ENCODE measurements at places on chromosomes 4 and X.

DNA sequence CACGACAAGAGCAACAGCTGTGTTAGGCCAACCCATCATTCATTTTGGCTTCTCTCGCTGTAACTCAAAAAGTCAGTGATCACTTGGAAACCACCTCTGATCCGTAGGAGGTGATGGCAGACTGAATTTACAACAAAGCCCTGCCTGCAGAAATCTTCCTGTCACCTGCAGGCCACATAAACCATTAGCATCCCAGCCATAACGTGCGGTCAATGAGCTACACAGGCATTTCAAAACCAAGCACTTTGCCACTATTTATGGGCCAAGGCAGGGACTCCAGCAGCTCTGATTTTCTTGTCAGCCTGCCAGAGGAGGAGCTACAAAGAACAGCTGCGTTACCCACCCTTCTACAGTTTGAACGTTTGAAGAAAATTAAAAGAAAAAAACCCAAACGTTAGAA, 228.1 kb upstream of the PPARGC1A start:
- DNase-seq = no peak

DNA sequence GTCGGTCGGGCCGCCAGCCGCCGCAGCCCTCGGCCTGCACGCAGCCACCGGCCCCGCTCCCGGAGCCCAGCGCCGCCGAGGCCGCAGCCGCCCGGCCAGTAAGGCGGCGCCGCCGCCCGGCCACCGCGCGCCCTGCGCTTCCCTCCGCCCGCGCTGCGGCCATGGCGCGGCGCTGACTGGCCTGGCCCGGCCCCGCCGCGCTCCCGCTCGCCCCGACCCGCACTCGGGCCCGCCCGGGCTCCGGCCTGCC, 213 bp downstream of the NFKB1 start:
- no peak for DNase-seq

DNA sequence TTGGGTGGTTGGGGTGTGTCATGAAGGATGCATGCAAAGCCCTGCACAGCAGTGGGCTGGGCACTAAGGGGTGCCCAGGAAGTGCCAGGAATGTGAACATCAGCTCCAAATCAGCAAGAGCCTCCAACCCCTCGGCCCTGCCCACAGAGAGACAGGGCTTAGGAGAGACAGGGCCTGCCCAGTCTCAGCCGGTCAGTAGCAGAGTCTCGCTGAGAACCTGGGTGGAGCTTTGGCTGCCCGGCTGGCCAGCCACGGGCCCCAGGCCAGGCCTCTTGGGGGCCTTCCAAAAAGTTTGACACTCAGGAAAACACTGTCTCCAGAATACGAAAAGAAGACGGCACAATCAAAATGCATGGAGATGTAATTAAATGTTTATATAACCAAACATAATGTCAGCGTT, 4.3 kb upstream of the MXD4 start:
- no peak for DNase-seq

GRCh38 chr4:149708513-149709130, 107.0 kb downstream of the IQCM start:
- DNase-seq = no peak

DNA sequence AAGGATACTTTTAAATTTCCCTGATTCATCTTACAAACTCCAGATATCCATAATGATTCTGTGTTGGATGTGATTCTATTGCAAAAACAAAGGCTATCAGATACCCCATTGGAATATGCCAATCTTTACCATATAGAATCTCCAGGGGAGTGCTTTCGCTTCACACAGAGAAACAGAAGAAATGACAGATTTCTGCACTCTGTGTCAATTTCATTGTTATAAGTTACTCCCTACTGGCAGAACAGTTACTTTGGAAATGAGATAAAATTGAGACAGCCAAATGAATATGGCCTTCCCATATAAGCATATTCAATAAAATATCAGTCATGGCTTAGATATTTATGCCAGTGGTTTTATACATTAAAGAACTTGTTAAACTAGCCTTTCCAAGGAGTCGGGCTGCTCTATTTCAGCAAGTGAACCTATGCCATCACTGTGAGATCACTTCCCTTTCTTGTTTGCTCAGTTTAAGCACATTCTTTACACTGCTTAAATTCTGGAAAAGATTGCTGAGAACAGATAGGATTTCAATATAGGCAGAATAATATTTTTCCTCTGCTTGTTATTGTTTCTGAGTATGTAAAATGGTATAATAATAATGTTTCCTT, 127.5 kb upstream of the ANXA10 start:
- no peak for DNase-seq

- no peak for DNase-seq
Measured at GRCh38 chr4:57039345-57039744, 60.6 kb downstream of the POLR2B start.

DNA sequence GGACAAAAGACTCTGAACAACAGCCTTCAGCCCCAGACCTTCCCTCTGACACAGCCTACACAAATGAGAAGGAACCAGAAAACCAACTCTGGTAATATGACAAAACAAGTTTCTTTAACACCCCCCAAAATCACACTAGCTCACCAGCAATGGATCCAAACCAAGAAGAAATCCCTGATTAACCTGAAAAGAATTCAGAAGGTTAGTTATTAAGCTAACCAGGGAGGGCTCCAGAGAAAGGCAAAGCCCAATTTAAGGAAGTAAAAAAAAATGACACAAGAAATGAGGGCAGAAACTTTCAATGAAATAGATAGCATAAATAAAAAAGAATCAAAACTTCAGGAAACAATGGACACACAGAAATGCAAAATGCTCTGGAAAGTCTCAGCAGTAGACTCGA, 224.0 kb downstream of the TRIML1 start:
- DNase-seq = no peak

- DNase-seq = no peak
Measured at GRCh38 chr4:8133897-8134563, 24.6 kb downstream of the ABLIM2 start.

DNA sequence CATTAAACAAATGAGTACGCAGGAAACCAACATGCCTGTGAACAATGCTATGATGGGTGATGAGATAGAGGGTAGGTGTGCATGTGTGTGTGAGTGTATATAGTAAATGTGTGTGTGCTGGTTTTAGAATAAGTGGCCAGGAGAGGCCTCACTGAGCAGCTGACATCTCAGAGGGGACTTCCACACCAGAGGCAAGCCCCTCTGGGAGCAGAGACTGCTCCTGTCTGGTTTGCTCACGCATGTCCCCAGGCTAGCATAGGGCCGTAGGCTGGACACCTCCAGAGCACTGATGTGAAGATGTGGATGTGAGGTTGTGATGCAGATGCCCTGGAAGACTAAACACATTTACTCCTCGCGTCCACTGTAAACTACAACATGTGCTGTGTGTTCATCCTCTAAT, 104.5 kb downstream of the DRD5 start:
- DNase-seq = no peak

GRCh38 chrX:108420481-108420880, 17.7 kb downstream of the COL4A6 start:
- no peak for DNase-seq
